ENCODE measurements at places on chromosomes 2 and 18. TPM values are rescaled to one million over a fixed set of nuclear protein-coding genes. Genes with fewer than 3 reads are reported as not detected.

GRCh38 chr2:194550702-194551101 lies 1106.3 kb upstream of the SLC39A10 start:
- no peak for DNase-seq
- no peaks in the 10 kb centered on the region for H3K36me3 ChIP-seq
- H3K4me1 ChIP-seq = no peaks in the 10 kb centered on the region
- no peak overlapping the region for H3K4me3 ChIP-seq

DNA sequence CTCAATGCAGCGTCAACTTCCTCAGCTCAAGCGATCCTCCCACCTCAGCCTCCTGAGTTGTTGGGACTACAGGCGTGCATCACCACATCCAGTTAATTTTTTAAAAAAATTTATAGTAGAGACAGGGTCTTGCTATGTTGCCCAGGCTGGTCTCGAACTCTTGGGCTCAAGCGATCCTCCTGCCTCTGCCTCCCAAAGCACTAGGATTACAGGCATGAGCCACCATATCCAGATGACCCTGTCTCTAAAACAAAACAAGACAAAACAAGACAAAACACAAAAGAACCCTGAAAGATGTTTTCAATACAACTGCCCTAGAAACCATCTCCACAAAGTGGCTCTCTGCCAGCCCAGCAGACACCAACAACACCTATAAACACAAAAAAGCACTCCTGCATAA lies 31.4 kb downstream of the ANKRD29 start:
- no peak overlapping the region for H3K4me3 ChIP-seq
- H3K4me1 ChIP-seq = peaks cover 57% of the 10 kb centered on the region
- H3K36me3 ChIP-seq = no peaks in the 10 kb centered on the region
- no peaks in the 10 kb centered on the region for H3K27me3 ChIP-seq

- H3K36me3 ChIP-seq = no peaks in the 10 kb centered on the region
- DNase-seq = no peak
- H3K4me1 ChIP-seq = peaks cover 7% of the 10 kb centered on the region
- H3K4me3 ChIP-seq = no peak overlapping the region
- H3K27me3 ChIP-seq = no peaks in the 10 kb centered on the region
Observed at GRCh38 chr2:111653913-111654312, 230.1 kb downstream of the ANAPC1 start.

DNA sequence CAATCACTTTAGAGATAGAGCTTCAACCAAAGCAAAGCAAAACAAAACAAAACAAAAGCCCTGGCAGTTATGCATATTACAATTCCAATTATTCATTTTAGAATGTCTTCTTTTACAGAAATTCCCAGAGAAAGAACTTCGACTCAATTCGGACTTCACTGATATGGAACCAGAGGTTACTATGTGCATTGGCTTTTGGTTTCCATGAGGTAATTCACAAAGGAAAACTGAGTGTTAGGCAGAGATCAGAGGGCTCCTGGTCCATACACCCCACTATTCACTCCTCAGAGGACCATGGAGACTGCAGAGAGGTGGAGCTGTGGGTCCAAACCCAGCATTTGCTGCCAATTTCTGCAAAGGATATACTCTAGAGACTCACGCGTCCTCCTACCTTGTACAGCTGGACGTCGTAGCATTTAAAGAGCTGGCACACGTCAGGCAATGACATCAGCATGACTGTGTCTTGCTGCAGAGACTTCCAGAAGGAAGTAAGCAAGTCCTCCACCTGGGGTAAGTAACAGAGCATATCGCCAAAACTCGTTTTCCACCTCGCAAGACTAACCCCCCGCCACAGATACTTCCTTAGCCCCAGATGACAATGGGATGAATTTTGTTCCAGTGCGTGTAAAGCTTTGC lies 31.3 kb upstream of the CREG2 start:
- 0 out of 2 replicates have a peak, but pooled peaks cover 5% of the 10 kb centered on the region for H3K4me1 ChIP-seq
- no peak for DNase-seq
- no peak overlapping the region for H3K4me3 ChIP-seq
- H3K27me3 ChIP-seq = no peaks in the 10 kb centered on the region
- H3K36me3 ChIP-seq = no peaks in the 10 kb centered on the region

KCNG2 gene
- not detected for total RNA-seq

All from PC-9 (cell line).